Cerebellum (tissue), 4 donors: ENCODE measurements at places on chromosomes 7 and 10. TPM values are rescaled to one million over a fixed set of nuclear protein-coding genes. Genes with fewer than 3 reads are reported as not detected.

DNA sequence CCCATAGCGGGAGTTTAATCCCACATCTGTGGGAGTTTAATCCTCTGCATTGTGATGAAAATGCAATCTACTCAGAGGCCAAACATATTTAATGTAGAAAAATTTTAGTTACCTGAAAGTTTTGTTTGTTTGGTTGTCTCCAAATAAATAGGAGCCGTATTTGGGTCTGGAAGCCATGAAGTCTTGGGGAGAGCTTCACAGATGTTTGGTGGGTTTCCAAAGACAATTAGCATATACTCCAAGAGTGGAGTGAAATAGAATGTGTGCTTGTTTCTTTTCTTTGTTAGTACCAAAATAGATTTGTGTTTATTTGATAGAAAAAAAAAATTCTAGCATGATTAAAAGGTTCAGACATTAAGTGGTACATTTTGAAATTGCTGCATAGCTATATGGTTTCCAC is 50.9 kb downstream of the ANK3 start:
- no peak for DNase-seq

DNA sequence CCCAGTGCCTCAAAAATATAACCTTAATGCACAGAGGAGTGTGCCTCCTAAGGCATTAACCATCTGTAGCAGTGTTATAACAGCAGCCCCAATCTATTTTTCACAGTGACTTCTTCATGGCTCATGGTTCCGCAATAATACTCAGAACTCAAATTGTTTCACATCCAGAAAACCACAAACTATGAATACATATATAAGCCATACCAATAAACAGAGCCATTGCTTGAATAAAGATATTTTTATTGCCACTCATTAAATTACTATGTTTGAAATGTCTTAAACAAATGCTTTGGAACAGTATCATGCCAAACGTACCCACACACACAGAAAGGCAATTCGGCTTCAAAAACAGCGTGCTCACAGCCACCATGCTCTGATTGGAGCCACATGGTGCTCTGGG is 629.3 kb upstream of the NRP1 start:
- no peak for DNase-seq

SLC13A1 gene
- not detected for total RNA-seq

- DNase-seq: no peak
These were observed 10.1 kb downstream of the OTUD1 start for GRCh38 chr10:23448802-23449570.

GRCh38 chr10:30750971-30751677 is 121.6 kb upstream of the LYZL2 start:
- DNase-seq: no peak

GRCh38 chr10:58697691-58698090 is 185.0 kb downstream of the BICC1 start:
- DNase-seq: no peak

TAS2R40 gene
- total RNA-seq: not detected

DNA sequence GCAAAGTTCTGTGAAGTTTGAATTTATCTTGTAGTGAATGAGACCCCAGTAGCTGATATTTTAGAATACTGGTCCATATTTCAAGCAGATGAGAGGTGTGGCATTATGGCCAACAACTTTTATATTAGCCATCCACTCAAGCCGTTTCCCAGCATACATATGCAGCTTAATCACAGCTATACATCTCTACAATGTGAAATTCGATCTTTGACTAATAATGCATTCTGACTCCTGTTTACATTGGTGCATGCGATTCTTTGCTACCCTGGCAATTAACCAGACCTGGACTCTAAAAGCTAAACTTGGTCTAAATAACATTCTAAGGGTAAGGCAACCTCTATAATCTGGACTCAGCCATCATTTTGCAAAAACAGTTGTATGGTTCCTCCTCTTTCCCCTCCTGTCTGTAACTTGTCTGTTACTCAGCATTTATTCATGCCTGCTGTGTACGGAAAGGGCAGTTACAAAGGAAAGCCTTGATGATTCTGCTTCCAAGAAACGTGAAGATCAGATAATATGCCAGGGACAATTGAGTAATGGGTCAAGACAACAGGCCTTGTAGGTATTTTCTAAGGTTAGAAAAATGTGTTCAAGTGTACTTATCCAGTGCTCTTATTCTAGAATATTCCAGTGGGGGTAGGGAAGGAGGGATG is 50.6 kb downstream of the PNLIPRP2 start:
- DNase-seq: no peak

DNA sequence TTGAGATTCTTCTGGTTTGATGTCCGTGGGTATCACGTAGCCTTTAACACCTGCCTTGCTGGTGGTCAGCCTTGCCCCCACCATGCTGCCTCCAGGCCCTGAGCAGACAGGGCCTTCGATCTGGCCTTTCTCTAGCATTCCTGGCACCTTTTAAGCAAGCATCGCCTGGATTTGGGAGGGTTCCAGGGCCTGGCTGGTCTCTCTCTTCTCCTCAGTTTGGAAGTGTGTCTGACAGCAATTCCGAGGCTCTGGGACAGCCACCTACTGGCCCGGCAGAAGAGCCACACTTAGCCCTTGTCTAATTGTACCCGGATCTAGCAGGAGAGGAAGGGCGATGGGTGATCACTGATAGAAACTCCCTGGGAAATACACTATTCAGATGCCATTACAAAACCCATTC is 441.3 kb upstream of the MKI67 start:
- DNase-seq: peak; percentile 19

GIMAP1 gene
- total RNA-seq: 0.82 TPM

UTF1 gene
- total RNA-seq: not detected

LRRC61 gene
- 8.2 TPM for total RNA-seq

DNA sequence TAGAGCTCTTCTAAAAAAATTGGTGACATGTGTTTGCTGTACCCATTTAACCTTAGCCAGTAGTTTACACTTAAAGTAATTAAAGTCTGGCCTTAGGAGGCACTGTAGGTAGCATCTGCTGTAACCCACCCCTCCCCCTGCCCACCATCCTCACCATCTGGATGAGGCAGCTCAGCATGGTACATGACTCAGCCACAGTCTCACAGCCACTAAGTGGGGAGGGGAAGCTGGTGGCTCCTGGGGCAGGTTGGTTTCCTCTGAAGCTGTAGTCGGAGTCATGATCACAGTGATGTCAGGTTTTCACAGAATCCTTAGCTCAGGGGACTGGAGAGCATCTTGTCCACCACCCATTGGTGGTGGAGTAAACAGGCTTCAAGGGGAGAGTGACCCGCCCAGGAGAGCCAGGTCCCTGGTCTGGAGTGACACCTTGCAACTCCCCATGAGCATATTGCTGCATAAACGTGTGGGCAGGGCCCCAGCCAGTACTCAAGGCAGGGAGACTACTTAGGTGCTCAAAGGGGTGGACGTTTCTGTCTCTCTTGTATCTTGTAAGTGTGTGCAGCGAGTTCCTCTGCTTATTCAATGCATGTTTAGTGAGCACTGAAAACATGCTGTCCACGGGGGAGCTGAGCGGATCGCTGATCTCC is 125.9 kb downstream of the GRK5 start:
- DNase-seq: no peak

TMEM196 gene
- total RNA-seq: 12.9 TPM

GRCh38 chr10:13820119-13820963 is 233.6 kb downstream of the PRPF18 start:
- no peak for DNase-seq

GRCh38 chr7:158073845-158074840 is 513.5 kb downstream of the PTPRN2 start:
- DNase-seq: no peak

GRCh38 chr7:93226310-93226709 is at the start of gene HEPACAM2:
HEPACAM2 (minus strand) TSS chr7:93226469.
- no peak for DNase-seq

LRRC4 gene
- 21.4 TPM for total RNA-seq

- DNase-seq: no peak
These were observed 35.7 kb downstream of the GSDME start for GRCh38 chr7:24721481-24722001.

GRCh38 chr10:58773341-58773740 is 260.7 kb downstream of the BICC1 start:
- DNase-seq: no peak

- DNase-seq: peak; percentile 2
These were observed 129.2 kb upstream of the NRBF2 start for GRCh38 chr10:63003816-63004453.

TFR2 gene
- 2.8 TPM for total RNA-seq

- DNase-seq: no peak
These were observed 12.5 kb upstream of the IL2RA start for GRCh38 chr10:6074489-6075301.

TSPAN33 gene
- total RNA-seq: 13.6 TPM
